ENCODE measurements at places on chromosomes 1 and 21. TPM values are rescaled to one million over a fixed set of nuclear protein-coding genes. Genes with fewer than 3 reads are reported as not detected.

Gene RAB13
- total RNA-seq: 117 TPM

DNA sequence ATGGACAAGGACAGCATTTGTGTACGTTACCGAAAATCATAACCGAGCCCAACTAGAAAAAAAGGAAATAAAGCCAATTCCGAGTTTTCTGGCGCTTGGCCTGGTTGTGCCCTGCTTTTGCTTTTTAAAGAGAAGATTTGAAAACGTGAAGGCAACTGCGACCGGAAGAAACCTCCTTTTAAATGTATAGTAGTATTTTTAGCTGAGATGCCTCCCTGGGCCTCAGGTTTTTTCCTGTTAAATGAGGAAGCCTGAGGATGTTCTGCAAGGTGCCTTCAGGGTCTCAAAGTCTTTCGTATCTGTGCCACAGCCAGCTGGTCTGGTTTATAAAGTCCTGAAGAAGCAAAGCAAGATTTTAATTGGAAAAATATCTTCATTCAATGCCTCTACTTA is 371 bp upstream of the ODF2L start:
- H3K27ac ChIP-seq: peak overlapping the region; percentile 84
- peaks cover 7% of the 10 kb centered on the region for H3K27me3 ChIP-seq
- H3K36me3 ChIP-seq: no peaks in the 10 kb centered on the region

- no peaks in the 10 kb centered on the region for H3K36me3 ChIP-seq
- peak; percentile 50 for DNase-seq
- H3K27me3 ChIP-seq: no peaks in the 10 kb centered on the region
- no peak overlapping the region for H3K4me3 ChIP-seq
Measured at GRCh38 chr1:203572134-203572625, 54.5 kb upstream of the ATP2B4 start.

- peaks cover 9% of the 10 kb centered on the region for H3K27me3 ChIP-seq
- DNase-seq: peak; percentile 86
- H3K4me1 ChIP-seq: peaks cover 17% of the 10 kb centered on the region
- no peak overlapping the region for H3K4me3 ChIP-seq
- no peak overlapping the region for H3K27ac ChIP-seq
Measured at GRCh38 chr1:201559679-201560162, 20.8 kb downstream of the NAV1 start.

DNA sequence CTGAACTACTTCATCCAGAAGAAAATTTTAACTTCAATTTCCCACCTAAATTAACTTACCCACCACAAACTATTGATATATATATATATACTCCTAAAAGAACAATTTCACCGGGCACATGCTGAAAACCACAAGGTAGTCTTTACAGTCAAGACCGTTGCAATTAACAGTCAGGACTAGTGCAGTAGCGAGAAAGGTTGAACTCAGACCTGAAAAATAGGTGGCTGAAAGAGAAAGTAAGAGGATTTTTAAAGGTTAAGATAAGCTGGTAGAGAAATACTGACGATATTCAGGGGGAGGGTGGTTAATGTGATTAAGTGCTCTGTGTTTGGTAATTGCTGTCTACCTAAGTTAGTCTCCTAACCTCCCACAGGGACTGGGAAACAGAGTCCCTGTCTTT is 1153.5 kb upstream of the TMPRSS15 start:
- no peak overlapping the region for H3K4me3 ChIP-seq
- peaks cover 46% of the 10 kb centered on the region for H3K4me1 ChIP-seq

DNA sequence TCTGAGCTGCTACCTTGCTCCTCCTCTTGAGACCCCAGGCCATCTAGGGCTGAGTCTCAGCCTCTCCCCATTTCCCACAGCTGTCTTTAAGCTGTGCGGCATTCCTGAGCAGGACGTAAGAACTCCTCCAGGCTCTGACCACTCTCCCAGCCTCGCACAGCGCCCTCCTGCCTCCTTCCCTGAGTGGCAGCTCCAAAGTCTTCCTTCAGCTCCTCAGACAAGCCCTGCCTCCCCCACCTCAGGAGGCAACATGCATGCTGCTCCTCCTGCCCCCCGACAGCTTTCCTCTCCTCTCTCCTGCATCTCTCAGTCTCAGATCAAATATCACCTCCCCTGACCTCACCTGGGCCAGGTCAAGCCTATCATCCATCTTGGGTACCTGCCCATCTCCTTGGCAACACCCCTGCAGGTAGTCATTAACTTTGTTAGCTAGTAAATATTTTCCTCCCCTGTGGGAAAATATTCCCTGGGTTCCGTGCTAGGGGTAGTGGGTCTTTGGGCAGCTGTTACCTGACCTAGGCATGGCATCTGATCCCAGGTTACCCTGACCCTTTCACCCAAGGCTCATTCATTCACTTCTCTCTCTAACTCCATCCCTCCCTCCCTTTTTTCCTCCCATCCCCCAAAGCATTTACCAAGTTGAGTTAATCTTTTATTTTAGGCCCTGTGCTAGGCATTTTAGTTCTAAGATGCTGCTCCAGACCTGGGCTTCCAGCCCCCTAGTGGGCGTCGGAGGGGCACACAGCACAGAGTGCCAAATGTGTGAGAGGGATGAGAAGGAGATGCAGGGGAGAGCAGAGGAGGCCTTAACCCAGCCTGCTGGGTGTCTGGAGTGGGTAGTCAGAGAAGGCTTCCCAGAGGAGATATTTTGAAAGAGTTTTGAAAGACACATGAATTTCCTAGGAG is 419.9 kb downstream of the PTPRU start:
- H3K4me3 ChIP-seq: no peak overlapping the region
- peaks cover 5% of the 10 kb centered on the region for H3K4me1 ChIP-seq
- peak; percentile 64 for DNase-seq
- no peaks in the 10 kb centered on the region for H3K36me3 ChIP-seq

DNA sequence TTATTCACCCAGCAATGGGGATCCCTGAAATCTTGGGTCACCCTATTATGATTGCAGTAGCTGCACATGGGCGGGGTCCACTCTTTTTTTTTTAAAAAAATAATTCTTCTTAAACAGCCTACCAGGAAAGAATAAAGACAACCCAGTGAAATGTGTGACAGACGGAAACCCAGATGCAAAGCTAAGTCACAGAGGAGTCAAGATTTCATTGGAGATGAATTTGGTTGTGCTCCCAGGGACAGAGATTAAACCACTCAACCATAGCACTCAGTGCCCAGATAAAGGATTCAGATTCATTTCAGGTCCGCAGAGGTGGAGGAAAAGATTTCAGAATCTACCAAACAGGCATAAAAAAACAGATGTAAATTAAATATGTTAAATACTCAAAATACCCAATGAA is 583.5 kb upstream of the ZP4 start:
- H3K27me3 ChIP-seq: no peaks in the 10 kb centered on the region
- peak overlapping the region; percentile 37 for H3K27ac ChIP-seq
- no peak overlapping the region for H3K4me3 ChIP-seq
- DNase-seq: no peak
- H3K36me3 ChIP-seq: peaks cover 27% of the 10 kb centered on the region

DNA sequence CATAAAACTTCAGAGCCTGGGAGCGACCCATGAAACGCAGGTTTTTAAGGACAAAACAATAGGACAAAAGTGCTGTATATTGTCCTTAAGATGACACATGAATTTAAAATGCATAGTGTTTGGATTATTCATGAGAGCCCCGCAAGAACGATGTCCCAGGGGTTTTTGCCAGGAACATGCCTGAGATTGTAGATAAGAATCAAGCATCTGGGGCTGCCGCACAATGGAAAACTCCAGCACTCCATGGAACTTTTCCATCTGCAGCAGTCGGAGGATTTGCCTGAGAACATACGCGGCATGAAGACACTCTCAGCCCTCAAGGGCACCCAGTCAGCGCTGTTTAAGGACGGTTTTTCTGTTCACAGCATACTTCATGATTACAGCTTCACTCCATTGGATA is 5.3 kb upstream of the ERG start:
- no peaks in the 10 kb centered on the region for H3K36me3 ChIP-seq
- no peak for DNase-seq
- no peak overlapping the region for H3K27ac ChIP-seq
- H3K4me1 ChIP-seq: peaks cover 54% of the 10 kb centered on the region

- DNase-seq: no peak
- peak overlapping the region; percentile 58 for H3K27ac ChIP-seq
- no peaks in the 10 kb centered on the region for H3K27me3 ChIP-seq
- peaks cover 4% of the 10 kb centered on the region for H3K36me3 ChIP-seq
- peaks cover 22% of the 10 kb centered on the region for H3K4me1 ChIP-seq
Measured at GRCh38 chr1:193068013-193068412, 8.6 kb downstream of the RO60 start.

DNA sequence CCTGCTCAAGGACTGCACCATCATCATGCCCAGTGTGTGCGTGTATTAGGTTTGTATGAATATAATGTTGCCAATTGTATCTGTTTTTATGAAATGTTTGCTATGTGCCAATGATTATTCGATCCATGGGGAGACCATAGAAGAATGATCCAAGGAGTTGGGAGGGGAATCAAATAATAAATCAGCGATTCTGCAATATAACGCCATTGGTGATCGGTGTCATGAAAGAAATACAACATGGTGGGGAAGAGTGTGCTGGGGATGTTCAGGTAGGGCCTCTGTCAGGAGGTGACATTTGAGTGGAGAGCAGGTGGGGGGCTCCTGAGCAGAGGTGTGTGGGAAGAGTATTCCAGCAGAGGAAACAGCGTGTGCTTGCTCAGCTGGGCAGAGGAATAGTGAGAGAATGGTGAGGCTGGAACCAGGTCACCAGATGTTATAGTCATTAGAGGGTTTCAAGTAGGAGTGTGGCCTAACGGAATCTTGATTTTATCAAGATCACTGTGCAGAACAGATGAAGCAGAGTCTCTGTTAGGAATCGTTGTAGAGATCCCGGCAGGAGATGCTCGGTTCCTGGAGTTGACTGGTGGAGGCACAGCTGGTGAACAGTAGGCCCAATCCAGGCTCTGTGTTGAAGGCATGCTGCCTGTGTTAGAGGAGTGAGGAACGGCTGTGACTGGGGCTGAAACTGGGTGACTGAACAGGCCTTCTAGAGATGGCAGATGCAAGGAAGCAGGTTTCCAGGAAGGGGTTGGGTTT is 2.9 kb upstream of the ZNF496 start:
- H3K27ac ChIP-seq: peak overlapping the region; percentile 82
- peak overlapping the region; percentile 83 for H3K4me3 ChIP-seq
- H3K36me3 ChIP-seq: peaks cover 36% of the 10 kb centered on the region
- DNase-seq: no peak
- peaks cover 64% of the 10 kb centered on the region for H3K4me1 ChIP-seq
